Hippocampal formation (tissue), 2 donors: ENCODE measurements at places on chromosomes 6 and 20.

- no peak for DNase-seq
Observed at GRCh38 chr6:143223895-143224294, 163.2 kb downstream of the AIG1 start.

DNA sequence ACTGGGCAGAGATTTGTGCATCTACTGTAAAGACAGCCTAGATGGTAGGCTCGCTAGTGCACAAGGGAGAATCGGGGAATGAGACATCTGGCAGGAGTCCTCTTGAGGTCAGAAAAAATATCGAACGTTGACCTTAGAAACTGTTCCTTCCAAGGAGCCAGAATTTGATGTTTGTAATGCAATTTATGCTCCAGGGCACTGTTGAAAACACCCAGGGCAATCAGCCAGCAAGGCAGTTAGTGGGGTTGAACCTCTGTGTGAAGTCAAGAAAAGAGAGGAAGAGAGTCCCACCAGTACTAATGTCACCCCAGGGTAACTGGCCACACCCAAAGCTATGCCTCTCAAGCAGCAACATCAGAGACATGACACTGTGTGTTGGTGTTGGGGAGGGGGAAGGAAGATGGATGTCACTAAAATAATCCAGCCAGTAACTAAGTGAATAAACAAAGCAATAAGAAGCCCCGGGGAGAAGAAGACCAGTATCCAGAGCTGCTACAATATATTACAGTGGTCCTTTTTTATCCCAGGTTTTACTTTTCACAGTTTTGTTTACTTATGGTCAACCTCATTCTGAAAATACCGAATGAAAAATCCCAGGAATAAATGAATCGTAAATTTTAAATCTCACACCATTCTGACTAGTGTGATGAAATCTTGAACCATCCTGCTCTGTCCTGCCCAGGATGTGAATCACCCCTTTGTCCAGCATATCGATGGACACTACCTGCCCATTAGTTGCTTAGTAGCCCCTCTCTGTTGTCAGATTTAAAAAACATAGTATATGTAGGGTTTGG is 32.9 kb upstream of the PDE10A start:
- no peak for DNase-seq

GRCh38 chr20:31890646-31891045 is 20.2 kb downstream of the TTLL9 start:
- DNase-seq: no peak

- DNase-seq: no peak
Observed at GRCh38 chr6:56343295-56343694, 95.9 kb upstream of the COL21A1 start.

DNA sequence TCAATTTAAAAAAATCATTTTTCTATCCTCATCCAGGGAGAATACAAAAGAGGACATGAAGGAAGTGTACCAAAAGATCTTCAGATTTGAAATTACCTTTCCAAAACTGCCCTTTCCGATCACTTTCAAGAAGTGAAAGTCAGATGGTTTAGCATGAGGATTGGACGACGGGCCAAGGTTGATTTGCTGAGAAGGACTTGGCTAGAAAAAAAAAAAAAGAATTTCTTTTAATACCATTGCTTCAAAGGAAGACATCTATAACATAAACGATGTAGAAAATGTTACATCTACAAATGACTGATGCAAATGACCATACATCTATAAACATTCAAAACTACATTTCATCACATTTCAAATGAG is 120.9 kb upstream of the SLC2A12 start:
- no peak for DNase-seq

GRCh38 chr6:134230087-134230700 is 87.7 kb downstream of the SGK1 start:
- DNase-seq: peak; percentile 33

DNA sequence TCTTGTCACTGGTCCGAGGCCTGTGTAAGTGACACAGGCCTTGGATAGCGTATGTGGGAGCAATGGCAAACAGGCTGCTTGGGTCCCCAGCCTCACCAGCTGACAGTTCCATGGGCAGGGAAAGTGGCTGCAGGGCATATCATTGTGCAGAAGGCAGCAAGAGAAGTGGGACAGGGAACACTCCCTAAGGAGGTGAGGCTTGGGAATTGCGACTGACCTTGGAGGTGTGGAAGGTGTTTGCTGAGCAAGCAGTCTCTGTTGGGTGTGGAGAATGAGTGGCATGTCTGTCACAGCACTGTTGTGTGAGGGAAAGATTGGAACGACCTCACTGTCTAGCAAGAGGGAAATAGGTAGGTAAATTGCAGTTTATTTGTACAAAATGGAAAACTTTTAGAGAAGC is 16.8 kb downstream of the POFUT1 start:
- DNase-seq: no peak

GRCh38 chr6:84764332-84765049 is at the start of gene TBX18:
TBX18 (minus strand) TSS chr6:84764598; CDS start chr6:84764181, 417 bp downstream.
- DNase-seq: no peak

- DNase-seq: no peak
Observed at GRCh38 chr6:110661414-110661813, 153.9 kb downstream of the CDK19 start.

DNA sequence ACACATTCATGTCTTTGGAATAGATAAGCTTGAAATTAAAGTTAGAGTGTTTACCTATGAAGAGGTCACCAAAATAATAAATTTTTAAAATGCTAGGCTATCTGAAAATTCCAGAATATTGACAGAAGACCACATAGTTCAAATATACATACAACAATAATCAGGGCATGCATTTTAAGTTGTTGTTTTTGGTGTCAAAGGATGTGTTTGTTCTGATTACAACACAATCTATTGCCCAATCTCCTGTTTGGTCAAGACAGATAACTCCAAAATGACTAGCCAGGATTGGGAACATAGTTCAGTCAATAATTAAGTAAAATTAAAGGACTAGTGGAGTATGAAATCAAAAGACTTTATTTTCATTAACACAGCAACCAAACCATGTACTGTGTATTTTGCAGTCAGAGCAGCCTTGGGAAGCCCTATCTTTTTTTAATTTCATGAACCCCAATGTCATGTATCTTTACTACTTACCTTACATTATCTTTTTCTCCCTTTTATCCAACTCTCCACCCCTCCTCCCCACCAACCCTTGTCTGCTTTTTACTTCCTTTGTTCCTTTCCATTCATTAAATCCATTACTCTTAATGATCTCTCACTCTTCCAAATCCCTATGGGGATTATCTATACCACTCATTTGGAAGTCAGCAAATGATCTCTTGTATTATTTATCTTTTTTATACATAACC is 111.2 kb downstream of the CDK19 start:
- DNase-seq: no peak

DNA sequence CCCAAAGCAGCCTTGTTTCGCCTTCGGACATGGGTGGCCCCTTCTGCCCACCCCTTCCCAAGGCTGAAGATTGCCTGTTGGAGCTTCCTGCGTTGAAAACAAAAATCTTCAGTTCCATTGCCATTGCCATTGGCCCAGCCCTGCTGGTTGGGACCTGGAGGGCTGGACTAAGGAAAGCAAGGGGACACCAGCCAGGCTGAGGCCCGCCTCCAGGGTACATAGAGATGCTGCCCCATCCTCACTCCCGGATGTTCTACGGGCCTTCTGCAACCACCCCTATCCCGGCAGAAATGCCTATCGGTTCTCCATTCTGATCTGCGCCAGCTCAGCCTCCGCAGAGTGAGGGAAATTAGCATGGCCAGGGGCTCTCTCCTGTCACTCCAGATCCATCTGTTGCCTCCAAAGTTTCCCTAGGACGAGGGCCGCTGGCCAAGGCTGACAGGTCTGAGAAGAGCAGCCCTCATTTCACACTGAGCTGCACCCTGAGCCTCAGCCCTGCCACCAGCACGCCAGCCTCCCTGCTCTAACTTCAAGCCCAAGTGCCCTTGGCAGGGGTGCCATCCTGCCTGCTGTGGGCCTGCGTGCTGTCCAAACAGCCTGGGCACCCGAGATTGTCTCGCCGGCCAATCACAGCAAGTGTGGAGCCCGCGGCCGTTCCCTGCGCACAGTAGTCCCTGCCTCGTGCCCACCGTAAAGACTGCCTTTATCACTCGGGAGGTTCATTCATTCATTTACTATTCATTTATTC is 13.4 kb upstream of the STX16 start:
- no peak for DNase-seq

DNA sequence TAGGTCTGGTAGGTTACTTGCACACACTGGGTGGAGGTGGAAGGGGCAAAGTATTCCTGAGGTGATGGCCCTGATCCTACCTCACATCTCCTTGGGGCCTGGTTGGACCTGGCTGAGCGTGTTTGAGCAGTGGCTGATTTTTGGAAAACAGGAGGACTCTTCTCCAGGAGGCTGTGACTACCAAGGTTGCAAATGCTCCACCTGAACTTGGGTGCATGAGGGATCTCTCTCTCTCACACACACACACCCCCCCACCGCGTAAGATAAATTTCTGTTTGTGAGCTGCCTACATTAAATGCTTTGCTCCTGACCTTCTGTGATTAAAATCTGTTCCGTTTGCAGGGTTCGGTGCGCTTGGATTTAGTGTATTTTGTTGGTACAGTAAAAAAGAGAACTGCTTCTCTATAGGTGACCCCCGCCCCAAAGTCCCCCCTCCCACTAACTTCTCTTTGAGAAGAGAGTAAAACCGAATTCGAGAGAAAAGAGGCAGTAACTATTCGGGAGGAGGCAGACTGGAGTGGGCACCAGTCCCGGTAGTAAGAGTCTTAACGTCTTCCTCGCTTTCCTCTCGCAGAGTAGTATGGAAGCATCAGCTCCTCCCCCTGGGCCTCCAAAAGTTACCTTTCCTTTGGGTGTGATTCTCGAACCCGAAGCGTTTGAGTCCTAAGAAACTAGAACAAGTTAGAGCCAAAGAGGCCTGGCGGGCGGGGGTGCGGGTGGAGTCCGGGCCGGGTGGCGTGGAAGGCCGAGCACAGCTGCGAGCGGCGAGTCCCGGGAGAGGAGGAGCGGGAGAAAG is 585 bp upstream of the DSE start:
- peak; percentile 56 for DNase-seq

- no peak for DNase-seq
Observed at GRCh38 chr6:132395015-132395597, 6.2 kb downstream of the MOXD1 start.

DNA sequence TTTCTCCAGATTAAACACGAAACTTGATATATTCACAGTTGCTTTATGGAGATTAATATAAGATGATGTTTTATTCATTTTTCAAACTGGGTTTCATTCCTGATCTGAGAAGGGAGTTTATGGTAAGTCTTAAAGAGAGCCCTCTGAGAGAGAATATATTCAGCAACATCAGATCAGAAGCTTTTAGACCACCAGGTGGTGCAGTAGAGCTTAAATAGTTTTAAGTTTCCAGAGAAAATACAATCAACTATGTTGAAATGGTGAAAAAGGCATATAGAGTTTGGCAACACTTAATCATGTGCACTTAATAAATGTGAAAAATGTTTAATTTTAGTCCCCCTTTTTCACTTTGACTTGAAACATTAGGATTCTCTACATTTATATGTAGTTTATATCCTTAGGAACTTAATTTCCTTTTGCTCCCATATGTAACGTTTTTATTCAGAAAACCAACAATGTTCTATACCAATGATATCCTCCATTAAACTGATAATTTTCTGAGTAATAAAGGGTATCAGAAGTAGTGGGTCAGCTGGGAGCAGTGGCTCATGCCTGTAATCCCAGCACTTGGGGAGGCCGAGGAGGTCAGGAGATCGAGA is 86.4 kb upstream of the CLDN20 start:
- peak; percentile 49 for DNase-seq

DNA sequence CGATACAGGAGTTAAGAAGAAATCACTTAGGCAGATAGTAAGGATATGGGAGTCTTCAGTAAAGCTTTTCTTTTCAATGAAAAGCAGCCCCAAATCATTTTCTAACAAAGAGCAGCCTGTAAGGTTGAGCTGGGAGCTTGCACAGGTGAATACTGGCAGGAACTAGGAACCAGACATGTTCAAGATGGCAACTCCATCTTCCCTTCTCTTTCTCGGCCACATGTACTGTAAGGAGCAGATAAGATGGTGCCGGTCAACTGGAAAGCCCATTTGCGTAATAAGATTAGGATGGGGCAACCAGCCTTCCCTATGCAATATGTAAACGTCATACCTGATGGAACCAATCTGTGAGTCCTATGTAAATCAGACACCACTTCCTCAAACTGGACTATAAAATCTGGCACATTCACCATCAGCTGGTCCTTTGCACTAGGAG is 46.2 kb upstream of the RNGTT start:
- DNase-seq: no peak

DNA sequence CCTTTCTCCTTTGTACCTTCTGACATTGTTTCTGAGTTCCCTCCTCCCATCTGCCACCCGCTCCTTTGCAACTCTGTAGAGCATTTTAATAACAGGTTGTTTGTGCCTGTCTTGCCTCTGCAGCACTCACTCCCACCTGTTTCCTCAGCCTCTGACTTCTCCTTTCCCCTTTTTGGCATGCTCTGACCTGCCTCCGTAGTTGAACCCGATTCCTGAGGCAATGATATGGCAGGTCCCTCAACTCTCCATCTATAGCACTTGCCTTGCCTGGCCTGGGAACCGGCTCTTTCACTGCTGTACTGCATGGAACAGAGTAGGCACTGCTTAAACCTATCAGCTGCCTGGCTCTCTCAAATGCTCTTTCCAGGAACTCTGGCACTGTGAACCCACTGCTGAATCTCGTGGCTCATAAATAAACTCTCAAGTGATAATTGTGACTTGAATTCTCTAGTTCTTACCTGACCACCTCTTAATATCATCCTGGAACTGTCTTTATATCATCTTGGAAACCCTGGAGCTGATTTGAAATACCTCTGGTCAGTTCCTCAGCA is 50.3 kb downstream of the UTRN start:
- DNase-seq: no peak

DNA sequence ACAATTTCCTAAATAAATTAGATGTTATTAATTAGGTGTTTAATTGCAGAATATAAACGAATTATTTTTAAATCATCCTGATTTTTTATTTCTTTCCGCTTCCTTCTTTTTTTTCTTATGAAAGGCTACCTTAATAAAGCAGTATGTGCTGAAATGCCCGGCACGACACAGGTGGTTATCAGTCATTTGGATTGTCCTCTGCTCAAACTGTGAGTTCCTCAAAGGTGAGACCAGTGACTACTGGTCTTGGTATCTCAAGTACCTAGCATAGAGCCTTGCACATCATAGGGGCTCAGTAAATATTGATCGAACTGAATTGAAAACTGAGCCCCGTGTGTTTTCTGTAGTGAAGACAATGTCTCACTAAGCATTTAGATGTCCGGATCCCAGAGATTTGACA is 9.6 kb upstream of the EZR start:
- no peak for DNase-seq

- DNase-seq: no peak
Observed at GRCh38 chr20:8492173-8492572, 360.1 kb downstream of the PLCB1 start.

DNA sequence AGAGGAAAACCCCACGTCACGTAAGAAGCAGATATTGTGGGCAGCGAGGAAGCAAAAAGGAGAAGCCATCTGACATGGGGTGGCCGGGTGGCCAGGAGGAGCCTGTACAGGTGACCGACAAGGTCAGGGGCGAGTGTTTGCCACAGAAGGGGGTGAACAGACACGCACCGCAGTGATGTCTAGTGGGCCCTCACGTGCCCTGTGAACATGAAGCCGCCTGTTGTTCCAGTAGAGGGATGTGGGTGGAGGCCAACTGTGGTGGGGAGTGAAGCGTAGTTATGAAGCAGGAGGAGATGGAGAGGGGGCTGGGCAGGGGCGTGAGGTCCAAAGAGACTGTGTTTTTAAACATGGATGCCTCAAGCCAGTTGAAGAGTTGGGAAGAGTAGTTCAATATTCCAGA is 20.5 kb downstream of the MYT1 start:
- DNase-seq: no peak

GRCh38 chr6:168031411-168031971 is 34.0 kb downstream of the KIF25 start:
- no peak for DNase-seq

GRCh38 chr20:38888059-38888831 is 38.0 kb upstream of the FAM83D start:
- DNase-seq: peak; percentile 82

GRCh38 chr6:3798055-3798919 is 46.8 kb upstream of the PXDC1 start:
- no peak for DNase-seq
